ENCODE measurements at places on chromosomes 5 and 9. TPM values are rescaled to one million over a fixed set of nuclear protein-coding genes. Genes with fewer than 3 reads are reported as not detected.
A peak's percentile ranks its signal among the peaks of the same experiment; 100 is the strongest.

CAMK2A gene
- polyA plus RNA-seq, result 0.39 TPM

IFNA13 gene
- 0.02 TPM for polyA plus RNA-seq

DNA sequence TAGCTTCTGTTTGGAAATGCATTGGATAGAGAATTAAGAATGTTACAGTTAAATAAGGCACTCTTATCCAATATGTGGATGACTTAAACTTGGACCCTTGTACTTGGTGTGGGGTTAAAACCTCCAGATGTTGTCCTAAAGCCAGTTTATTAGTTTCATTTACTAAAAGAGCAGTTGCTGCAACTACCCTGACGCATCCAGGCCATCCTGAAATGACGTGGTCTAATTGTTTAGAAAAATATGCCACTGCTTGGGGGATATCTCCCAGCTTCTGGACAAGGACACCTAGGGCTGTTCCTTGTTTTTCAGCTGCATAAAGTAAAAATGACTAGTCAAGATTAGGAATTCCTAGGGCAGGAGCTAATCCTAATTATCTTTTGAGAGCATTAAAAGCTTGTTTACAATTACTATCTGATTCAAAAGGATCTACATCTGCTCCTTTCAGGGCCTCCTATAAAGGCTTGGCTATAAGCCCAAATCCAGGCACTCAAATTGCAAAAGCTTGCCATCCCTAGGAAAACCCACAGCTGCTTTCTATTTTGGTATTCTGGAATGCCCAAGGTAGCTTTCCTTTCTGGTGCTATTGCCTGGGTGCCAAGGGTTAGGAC, 45.7 kb upstream of the SLCO4C1 start:
- no peak for DNase-seq

GRCh38 chr5:53446908-53447307, 33.5 kb upstream of the FST start:
- no peak for DNase-seq

REEP2 gene
- polyA plus RNA-seq, result 4.8 TPM

DNA sequence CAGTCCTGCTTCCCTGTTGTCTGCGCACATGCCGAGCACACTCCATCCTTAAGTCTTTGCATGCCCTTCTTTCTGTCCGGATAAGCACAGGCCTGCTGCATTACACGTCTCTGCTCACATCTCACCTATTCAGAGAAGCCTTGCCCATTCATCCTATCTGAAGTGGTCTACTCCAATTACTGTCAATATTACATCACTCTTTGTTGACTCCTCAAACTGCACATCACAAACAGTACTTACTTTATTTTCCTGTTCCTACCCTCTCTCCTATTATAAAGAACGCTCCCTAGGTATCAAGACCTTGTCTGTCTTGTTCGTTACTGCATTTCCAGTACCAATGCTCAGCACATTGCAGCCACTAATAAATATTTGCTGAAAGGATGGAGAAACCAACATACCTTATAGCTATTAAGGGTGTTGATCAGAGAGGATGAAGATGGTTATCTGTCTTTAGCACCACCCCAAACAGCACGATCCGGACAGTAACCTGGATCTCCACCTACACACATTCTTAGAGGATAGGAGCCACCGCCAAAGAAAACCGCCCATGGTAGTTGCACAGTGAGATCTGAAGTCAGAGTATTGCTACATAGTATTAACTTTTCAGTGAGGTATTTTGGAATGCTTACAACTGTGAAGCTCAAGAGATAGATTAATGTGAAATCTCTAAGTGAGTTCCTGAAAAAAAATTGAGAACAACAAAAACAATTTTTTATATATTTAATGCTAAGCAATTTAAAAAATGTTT, 1.6 kb upstream of the PRRC1 start:
- DNase-seq, result no peak

PCDHGB7 gene
- polyA plus RNA-seq, result 1.2 TPM

DNA sequence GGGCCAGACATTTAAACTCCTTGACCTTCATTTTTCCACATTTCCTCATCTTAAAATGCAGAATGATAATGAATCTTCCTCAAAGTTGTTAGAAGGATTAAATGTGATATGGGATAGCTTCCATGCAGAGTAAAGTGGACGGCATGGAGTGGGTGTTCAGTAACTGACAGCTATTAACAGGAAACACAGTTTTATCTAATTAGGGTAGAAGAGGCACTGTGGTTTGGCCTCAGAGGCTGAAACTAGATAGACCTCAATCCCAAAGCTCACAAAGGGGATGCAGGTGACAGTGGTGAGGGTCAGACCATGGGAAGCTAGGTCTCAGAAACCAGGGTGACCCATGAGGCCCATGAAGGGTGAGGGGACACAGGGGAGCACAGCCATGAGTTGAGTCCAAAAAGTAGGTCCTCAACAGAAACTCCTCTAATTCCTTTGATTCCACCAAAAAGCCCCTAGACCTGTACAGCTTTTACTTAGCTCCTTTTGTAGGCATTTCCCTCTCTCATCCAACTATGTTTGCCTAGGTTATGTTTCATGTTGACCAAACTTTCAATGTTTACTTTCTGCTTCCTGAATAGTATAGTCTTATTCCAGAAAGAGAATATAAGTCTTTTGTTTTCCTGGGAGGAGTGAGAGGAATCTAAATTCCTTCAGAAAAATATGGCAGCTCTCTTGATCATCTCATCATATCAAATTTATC, 27.9 kb upstream of the GLDC start:
- DNase-seq, result no peak

- no peak for DNase-seq
These were observed 177.8 kb downstream of the NIPBL start for GRCh38 chr5:37054391-37054790.

DNA sequence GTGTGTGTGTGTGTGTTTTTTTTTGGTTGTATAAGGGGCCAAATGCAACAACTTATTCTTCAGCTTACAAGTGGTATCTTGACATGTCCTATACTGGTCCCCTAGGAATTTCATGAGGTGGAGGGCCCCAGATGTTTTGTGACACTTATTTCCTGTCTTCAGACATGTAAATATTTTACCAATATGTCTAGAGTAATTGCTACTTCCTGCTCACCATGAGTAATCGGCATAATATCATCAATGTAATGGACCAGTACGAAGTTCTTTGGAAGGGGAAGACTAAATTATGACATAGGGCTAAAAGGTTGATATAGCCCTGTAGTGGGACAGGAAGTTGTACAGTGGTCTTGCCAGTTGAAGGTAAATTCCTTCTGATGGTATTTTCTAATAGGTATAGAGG, 3.7 kb upstream of the OTULIN start:
- no peak for DNase-seq

DNA sequence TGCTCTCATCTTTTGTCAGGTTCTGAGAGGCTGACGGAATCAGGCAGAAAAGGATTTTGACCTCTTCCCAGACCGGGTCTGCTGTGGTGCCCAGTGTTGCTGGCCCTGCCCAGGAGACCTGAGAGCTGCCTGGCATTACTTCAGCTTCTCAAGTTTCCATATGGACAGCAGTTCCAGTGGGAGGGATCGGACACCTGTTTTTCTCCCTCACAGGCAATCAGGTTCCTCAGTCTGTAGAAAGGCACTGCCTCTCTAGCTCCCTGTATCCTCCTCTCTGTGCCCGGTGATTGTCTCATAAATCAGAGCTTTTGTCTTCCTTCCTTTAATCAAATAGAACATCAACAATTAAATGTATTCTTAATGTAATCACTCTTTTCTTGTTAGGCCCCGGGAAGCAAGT, 198.7 kb downstream of the SEMA6A start:
- no peak for DNase-seq

- DNase-seq, result no peak
These were observed 258.3 kb upstream of the NR4A3 start for GRCh38 chr9:99563364-99563763.

- no peak for DNase-seq
These were observed 267.5 kb downstream of the ENC1 start for GRCh38 chr5:74373076-74373475.

- no peak for DNase-seq
These were observed 84.1 kb upstream of the DMRT1 start for GRCh38 chr9:757246-757881.

GPR107 gene
- 10.7 TPM for polyA plus RNA-seq

DNA sequence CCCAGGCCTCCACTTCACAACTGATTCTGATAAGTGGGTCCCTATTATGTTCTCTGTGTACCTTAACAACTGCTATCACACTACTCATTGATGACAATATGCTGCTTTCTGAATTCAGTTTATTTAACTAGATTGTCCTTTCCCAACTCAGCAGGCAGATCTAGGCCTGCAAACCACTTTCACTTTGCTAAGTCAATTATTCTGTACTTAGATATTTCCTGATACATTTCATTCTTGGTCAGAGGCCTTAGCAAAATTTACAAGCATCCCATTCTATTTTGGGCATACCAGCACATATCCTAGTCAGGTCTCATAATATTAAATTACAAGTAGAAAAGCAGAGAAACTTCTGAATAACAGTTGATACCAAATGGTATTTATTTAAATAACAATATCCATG, 235.7 kb upstream of the HAPLN1 start:
- DNase-seq, result no peak

GRCh38 chr5:1217596-1218206, 7.5 kb upstream of the SLC6A18 start:
- DNase-seq, result peak; percentile 46

FBXL7 gene
- 2.7 TPM for polyA plus RNA-seq

Measured in thymus (tissue), 14 donors.